ENCODE measurements at places on chromosomes 5 and 9. TPM values are rescaled to one million over a fixed set of nuclear protein-coding genes. Genes with fewer than 3 reads are reported as not detected.

SOX30 gene
- total RNA-seq = not detected

DNA sequence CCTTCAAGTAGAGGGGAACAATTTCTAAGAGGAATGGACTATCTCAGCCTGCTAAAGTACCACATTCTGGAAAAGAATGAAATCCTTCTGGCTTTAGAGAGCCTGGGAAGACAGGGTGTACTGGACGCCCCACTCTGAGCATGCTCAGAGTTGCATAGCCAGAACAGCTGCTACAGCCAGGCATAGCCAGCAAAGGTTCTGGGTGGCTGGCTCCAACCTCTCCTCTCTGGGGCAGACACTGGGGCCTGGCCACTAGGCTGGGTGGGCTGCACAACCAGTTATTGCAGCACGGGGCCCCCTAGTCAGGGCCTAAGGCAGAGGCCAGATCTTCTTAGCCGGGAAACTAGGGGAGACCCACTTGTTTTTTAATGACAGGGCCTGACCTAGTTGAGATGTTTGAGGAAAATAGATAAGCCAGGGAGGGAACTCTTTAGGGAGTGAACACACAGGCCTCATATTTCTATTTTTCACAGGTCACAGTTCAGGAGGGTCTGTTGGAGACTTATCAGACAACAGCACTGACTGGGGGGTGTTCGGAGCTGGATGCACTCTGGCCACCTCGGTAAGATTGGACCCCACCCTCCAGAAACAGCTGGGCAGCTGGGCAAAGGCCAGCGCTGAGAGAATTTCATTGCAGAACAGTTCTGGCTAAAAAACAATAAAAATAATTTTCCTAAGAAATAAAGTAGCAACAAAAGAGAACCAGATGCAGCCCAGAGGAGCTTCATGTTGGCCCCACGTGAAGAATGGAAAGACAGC is 142.9 kb downstream of the LPAR1 start:
- no peak for DNase-seq

DNA sequence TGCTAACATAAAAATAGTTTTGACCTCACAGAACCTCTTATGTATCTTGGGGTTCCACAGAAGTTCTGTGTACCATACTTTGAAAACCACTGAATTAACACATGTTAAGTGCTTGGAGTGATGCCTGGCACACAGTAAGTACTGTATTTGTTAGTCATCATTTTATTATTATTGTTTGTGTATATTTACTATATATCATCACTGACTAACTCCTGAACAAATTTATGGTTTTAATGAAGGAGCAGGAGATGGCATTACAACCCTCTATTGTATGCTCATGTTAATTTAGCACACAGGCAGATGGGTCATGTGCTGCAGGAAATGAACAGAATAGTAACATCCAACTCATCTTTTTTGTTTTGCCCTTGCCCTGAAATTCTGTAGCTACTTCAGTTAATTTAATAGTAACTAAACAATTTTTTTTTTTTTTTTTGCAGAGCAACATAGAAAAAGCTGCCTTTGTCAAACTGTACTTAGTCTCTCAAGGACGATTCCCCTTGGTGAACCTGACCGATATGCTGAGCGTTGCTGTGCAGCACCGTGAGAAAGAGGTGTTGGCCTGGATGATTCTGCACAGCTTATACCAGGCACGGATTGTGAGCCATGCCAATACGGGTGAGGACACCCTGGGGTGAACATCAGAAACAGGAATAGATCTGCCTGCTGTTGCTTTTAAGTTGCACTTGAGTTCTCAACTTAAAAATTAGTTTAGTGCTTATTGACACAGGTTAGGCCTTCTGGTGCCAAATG is 45.4 kb downstream of the HACD4 start:
- no peak for DNase-seq

DNA sequence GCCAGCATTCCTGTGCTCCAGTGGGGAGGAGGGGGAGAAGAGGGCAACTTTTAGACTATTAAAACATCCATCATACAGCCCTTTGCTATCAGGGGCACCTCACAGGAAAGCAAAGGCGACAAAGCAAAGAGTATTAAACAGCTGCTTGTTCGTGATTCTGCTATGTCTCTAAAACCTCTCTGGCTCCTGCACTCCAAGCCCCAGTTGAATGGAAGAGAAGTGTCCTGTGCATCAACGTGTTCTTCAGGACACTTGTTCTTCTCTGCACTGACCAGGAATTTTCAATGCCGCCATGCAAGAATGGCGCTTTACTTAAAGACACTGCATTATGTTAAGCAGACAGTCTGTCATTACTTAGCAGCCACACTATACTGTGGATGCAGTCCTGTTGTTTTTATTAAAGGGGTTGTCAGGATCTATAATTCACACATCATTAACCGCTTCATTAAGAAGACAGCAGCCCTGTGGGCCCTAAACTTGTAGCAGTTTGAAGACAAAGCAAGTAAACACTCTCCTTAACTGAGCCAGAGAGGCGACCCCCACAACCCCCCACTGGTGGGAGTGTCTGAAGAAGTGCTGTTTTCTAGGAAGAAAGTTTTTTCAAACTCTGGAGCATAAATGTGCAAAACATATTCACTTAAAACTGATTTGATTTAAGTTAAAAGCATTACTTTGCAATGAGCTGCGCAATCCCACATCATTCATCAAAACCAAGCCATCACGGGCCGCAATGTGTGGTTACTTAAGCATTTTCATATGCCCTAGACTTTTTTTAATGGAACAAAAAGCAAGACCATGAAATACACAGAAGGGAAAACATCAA is 164.5 kb downstream of the ZNF608 start:
- DNase-seq = no peak

DNA sequence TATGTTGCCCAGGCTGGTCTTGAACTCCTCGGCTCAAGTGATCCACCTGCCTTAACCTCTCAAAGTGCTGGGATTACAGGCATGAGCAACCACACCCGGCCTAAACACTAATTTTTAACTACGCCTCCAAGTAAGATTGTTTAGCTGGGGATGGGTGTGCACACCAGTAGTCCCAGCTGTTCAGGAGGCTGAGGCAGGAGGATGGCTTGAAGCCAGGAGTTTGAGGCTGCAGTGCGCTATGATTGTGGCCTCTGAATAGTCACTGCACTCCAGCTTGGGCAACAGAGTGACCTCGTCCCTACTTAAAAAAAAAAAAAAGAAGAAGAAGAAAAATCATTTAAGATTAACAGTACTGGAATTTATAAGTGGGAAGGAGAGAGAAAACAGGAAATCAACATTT is 90.8 kb upstream of the NR5A1 start:
- no peak for DNase-seq

DNA sequence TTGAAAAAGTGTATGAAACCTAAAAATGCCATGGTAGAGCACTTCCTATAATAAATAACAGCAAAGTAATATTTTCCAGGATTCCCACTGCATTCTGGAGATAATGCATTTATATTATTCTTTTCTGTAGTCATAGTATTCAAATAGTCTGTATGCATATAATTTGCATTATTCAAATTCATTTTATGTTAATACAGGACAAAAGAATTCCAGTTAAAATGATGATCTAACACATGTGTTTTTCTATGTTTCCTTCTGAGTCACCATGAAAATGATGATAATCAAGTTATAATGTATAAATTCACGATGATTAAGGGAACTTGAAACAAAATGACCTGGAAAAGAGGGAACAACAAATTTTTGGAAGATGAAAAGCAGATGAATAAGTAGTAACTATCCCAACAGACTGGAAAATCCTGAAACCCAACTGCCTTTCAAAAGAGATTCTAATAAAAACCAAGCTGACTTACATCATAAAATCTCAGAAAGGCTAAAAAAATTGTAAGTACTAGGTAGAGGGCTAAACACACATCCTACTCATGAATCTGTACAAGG is 358.6 kb upstream of the PAPPA start:
- no peak for DNase-seq
